ENCODE measurements at places on chromosomes 4 and X.
A peak's percentile ranks its signal among the peaks of the same experiment; 100 is the strongest.

- DNase-seq, result no peak
These were observed 147.8 kb upstream of the KLF3 start for GRCh38 chr4:38516190-38516589.

- DNase-seq, result no peak
These were observed 404.4 kb upstream of the RASGEF1B start for GRCh38 chr4:81876106-81876505.

DNA sequence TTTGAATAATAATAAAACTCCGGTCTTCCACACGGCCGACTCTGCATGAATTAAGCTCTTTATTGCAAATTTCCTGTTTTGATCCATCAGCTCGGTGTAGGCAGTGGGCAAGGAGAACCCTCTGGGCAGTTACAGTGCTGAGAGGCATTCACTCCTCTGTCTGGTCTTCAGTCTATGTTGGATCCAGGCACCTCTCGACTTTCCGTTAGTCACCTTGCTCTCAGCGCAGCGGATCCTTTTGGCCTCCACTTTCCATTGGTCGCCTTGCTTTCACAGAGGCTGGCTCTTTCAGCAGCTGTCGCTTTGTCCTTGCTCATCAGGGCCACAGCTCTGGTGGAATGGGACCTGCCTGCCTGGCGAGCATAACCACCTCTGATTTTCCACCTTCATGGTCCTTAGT, 52.9 kb downstream of the TRMT44 start:
- DNase-seq, result no peak

GRCh38 chr4:109275066-109275745, 27.3 kb downstream of the COL25A1 start:
- no peak for DNase-seq

DNA sequence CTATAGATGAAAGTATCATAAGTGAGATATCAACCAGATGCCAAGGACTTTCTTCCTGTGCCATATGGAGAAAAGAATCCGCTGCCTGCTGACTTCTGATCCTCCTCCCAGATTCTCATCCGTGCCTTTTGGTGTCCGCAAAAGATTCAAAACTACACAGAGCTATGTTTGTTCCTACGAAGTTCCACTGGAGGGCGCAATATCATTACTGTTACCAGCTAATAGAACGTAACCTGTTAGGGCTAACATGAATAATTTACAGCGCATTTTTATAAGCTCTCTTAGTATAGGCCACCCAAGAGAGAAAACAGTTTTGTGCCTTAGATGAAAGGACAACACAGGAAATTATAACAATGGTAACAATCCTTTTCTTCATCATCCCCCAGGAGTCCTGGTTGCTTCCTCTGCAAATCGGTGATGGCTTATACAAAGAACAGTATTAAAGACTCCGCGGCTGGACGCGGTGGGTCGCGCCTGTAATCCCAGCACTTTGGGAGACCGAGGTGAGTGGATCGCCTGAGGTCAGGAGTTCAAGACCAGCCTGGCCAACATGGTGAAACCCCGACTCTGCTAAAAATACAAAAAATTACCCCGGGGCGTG, 22.8 kb upstream of the CENPVL3 start:
- peak; percentile 28 for DNase-seq

All from activated CD4-positive, alpha-beta T cell treated with anti-CD3 and anti-CD28 coated beads, Interleukin-2, Interleukin-4, amounts not matched to agents 100 ng/mL and 50 ng/mL, durations not matched to agents 16 hours and 8 hours (primary cell).